NCI-H524 treated with DMSO at 0.1 percent for 48 hours (cell line): ENCODE measurements at places on chromosomes 12 and 14.

- no peak for DNase-seq
Measured at GRCh38 chr14:27845902-27846301, 920.7 kb upstream of the FOXG1 start.

DNA sequence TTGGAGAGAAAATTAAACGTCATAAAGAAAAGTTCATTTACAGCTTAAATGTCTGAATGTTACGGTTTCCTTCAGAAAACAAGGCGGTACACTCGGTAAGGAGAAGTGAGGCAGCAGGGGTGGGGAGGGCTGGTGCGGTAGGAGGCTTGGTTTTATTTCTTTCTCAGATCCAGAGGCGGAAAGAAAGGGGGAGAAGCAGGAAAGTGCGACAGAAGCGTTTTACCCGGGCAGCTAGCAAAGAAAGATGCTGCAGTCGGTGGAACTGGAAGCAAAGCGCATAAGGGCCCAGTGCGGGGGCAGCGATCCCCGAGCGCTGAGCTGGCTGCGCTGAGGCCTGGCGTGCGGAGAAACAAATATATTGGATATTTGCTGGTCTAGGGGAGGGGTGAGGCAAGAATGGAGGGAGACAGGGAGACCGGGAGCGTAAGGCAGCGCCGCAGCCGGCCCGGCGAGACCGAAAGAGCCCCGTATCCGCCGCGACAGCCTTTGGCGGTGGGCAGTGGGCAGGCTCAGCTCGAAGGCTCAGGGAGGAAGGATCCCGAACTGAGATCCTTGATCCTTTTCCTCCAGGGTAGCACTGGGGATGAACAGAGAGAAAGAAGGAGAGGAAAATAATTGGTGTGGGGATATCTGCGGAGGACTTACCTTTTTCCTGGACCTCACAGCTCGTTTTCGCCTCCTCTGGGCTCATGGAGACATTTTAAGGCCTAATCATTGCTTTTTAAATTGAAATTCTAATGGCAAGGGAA lies 6.4 kb upstream of the HOXC11 start:
- no peak for DNase-seq

DNA sequence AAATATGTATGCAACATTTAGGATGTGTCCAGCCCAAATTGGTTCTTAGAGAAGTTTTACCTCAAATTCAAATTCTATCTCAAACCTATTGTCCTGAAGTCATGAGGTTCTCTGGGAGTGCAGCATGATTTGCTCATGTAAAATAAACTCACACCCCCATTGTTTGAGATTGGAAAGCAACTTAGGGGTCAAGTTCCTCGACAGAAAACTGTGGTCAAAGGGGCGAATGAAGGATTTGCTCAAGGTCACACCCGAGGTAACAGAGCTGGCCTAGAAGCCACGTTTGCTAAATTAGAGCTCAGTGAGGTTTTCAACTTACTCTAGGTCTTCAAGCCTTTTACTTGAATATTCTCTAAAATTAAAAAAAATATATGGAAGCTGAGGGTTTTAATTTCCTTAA lies 197.7 kb upstream of the GZMB start:
- no peak for DNase-seq

DNA sequence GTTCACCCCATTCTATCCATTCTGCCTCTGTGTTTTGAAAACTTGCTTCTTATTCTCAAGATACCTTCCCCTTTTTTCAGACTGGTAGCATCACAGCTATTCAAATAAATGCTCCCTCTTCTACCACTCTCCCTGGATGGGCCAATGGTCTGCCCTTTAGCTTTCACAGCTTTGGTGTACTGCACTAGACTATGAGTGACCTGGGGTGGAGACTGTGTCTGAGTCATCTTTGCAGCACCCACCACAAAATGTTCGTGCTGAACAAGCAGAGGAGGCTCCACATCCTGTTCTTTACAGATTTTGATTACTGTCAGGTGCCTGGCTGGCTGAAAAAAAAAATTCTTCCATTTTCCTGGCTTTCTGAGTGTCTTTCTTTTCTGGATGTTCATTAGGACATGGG lies 1104.1 kb upstream of the TMEM132C start:
- DNase-seq = no peak

DNA sequence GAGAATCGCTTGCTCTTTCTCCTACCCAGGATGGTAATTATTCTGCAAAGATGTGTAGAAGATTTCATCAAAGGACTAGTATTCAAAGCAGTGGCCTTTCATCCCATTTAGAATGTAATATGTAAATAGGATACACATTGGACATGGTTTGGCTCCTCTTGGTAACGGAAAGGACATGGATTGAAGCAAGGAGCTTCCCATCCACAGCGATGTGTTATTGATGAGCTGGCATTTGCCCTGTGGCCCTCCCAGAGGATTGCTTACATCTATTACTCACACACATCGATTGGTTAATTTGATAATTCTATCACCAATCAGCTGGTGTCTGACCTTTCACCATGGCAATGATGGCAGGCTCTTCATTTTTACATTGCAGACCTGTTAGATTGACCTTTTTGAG lies 458.4 kb downstream of the EGLN3 start:
- DNase-seq = no peak

DNA sequence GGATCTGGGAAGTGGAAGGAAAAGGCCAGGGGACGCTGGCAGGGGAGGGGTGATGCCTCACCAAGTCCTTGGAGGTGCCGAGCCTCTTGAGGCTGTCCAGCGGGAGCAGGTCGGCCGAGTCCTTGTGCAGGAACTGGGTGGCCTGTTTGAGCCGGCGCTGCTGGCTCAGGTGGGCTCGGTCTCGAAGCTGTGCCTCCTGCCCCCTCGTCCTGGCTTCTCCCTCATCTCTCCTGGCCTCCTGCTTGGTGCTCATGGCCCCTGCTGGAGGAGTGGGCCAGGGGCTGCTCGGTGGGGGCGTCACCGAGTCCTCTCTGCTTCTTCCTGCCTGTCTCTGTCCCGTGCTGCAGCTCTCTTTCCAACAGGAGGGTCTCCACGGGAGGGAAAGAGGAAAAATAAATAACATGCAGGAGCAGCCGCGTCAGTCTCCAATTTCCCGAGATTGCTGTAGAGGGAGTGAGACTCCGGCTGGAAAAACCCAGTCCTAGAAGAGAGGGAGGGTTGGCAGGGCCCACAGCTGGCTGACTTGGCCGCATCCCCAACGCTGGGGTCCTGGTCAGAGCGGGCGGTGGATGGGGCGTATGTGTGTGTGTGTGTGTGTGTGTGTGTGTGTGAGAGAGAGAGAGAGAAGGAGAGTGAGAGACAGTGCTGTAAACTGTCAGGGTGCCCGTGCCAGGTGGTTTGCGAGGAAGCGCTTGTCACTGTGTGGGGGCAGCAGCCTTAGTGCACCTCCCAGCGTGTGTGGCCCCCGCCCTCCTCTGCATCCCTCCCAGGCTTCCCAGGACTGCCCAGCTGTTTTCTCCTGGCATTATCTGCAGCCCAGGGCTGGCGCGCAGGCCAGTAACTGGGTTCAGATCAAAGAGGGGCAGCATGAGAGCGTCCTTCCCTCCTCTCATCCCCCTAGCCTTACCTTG lies at the start of gene NRIP2:
TSS of gene NRIP2 (minus strand) at position 455 of the 911 bp plus-strand sequence. CDS start at position 403, 52 bp downstream.
- no peak for DNase-seq

- DNase-seq = no peak
Measured at GRCh38 chr12:15256761-15257160, 35.5 kb upstream of the RERG start.

DNA sequence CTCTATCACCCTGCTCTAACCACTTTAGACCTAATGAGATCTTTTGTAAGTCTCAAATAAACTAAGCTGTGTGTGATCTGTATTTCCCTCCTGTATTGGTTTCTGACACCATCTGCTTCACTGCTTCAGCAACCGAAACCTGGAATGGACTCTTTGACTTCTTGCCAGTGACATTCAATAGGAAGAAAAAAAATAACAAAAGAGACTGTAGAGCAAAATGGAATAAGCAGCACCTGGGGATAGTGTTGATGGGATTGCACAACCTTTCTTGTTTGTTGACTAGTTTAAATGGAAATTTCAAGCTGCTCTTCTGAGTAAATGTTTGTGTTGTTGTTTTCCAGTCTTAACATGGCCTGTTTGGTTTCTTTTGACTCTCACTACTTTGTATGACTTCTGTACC lies 888.6 kb upstream of the SEL1L start:
- DNase-seq = no peak

DNA sequence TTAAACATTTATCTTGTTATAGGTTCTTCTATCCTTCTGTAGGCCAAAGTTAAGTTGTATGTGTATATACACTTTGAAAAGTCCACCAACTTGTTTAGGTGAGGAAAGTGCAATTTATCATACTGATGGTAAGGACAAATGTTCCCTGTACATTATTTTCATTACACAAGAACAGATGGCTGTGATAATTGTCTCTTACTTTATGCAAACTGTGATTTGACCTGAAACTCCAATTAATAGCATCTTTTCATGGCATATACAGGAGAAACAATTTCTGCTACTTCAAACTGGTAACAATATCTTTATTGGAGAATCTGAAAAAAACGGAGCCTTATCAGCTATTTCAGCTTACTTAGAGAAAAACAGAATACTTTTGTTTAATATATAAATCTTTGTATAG lies 5.6 kb downstream of the TRIM9 start:
- no peak for DNase-seq

DNA sequence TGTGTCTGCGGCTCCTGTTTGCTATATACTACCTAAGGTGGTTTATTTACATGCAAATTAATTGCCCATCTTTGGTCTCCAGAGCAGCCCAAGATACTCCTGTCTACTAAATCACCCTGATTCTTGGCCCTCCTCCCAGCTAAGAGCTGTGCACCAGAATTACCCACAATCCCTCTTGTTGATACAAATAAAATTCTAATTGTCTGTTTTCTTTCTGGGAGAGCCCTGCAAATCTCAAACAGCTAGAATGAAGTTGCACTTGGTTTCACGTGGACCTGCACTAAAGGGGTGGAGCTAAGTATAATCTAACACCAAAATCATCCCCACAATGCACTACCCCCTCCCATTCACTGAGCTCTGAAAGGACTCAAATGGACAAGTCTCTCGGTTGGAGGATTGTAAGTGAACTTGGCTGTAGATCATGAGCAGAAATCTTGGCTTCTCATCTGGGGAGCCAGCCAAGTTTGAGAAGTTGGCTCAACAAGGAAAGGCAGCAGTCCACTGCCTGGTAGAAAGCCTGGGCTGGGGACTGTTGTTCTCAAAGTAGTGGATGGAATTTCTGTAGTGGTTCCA lies 6.6 kb downstream of the MAX start:
- DNase-seq = no peak

DNA sequence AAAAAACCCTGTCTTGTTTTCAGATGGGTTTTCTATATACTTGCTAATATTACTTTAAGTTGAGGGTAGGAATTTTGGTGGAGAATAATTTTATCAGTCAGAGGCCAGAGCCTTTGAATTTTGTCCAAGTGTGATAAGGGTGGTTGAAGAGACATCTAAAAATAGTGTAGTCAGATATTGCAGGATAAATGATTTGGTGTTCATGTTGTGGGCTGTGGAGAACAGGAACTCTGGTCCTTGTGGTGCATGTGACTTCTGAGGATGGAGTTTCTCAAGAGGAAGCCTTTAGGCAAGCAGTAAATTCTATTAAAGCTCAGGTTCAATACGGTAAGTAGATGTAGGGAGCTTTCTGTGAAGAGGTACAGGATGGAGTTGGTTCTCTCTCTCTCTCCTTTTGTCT lies 2.8 kb downstream of the ADAM21 start:
- DNase-seq = no peak

DNA sequence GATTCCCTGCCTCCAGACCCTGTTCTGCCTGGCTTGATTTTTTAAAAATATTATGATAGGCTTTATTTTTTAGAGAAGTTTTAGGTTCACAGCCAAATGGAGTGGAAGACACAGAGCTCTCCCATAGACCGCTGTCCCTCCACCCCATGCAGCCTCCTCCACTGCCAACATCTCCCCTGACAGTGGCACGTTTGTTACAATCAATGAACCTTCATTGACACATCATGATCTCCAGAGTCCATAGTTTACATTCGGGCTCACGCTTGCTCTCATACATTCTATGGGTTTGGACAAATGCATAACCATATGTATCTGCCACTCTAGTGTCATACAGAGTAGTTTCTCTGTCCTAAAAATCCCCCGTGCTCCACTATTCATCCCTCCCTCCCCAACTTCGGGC lies 15.9 kb upstream of the PPP1R13B start:
- no peak for DNase-seq

DNA sequence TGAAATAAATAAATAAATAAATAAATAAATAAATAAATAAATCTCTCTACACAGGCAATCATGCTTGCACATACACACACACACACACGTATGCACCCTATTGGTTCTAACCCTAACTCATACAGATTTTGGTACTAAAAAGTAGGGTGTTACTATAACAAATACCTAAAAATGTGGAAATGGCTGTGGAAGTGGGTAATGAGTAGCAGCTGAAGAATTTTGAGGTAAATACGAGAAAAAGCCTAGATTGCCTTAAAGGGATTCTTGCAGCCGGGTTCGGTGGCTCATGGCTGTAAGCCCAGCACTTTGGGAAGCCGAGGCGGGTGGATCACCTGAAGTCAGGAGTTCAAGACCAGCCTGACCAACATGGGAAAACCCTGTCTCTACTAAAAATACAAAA lies 15.7 kb upstream of the SLC2A3 start:
- DNase-seq = no peak

GRCh38 chr12:92785563-92785950 lies 82.8 kb downstream of the PLEKHG7 start:
- no peak for DNase-seq

DNA sequence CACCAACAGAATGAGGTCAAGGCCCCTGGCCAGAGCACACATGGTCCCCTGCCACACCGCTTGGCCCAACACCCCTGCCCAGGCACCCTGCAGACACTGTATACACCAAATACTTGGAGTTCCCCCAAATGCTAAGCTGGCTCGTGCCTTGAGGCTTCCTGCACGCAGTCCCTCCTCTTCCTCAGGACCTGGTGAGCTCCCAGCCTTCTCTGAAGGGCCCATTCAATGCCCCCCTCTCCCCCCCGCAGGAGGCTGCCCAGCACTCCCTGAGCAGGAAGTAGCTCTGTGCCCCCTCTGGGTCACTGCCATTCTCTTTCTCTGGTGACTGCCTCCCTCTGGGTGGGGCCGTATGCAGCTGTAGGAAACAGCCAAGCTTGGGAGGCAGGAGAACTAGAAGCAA lies 75.3 kb downstream of the ITPK1 start:
- DNase-seq = no peak

DNA sequence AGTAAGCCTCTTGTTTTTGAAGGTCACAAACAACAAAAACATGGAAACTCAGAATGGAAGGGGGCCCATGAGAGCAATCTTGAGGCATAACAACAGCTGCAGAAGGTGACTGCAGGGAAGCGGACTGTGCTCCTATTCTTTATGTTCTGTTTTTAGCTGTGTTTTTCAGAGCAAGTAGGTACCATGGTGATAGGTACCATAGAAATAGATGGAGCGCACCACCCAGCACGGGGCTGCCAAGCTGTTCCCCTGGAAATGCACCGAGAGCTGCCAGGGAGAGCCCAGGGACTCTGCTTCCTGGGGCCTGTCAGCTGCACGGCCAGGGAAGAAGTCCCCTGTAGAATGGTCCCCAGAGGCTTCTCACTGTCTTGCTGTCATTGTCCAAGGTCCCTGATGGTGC lies 32.8 kb downstream of the DGLUCY start:
- no peak for DNase-seq

GRCh38 chr14:99175331-99176155 lies 96.5 kb downstream of the BCL11B start:
- no peak for DNase-seq

- no peak for DNase-seq
Measured at GRCh38 chr12:104422441-104422840, 34.3 kb upstream of the CHST11 start.
